Activated CD8-positive, alpha-beta memory T cell treated with anti-CD3 and anti-CD28 coated beads, Interleukin-2, amount 50 U/mL, for 48 hours (primary cell): ENCODE measurements at places on chromosomes 11 and 22.
A peak's percentile ranks its signal among the peaks of the same experiment; 100 is the strongest.

DNA sequence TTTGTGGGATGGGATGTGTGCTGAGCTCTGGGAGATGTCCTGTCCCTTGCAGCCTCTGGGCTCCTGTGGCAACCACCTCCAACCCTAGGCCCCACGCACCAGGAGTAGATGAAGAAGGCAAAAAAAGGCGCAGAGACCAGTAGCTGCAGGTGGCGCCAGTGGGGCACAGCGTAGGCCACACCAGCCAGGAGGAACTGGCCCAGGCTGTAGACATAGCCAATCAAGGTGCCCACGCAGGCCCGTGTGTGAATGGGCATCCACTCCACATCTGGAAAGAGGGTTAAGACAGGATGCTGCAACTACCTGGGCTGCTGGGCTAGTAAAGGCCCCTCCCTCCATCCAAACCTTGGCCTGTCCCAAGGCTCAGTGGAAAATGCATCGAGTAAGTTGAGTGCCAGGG is 3.0 kb downstream of the SLC22A6 start:
- DNase-seq: no peak

DNA sequence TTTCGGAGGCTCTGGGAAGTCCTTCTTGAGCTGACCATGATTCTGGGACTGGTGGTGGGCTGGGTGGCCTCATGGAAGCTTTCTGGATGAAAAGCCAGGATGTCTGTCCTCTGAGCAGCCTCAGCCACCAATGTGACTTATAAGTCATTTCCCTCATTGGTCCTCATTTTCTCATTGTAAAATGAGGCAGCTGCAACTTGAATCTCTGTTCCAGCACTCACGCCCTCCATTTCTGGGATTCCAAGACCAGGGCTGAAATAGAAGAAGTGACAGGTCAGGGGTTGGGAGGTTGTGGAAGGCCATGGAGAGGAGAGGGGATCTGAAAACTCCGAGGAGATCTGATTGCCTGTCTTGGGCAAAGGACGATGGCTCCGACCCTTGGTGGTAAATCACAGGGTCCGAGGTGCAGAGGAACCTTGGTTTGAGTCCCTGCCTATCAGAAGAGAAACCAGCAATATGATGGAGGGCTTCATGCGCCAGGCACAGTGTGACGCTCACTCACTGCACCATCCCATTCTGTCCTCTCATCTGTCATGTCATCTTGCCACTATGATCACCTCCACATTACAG is 38.3 kb downstream of the TSPAN18 start:
- no peak for DNase-seq

GRCh38 chr11:117828611-117829368 is 4.2 kb upstream of the FXYD2 start:
- peak; percentile 90 for DNase-seq

- DNase-seq: no peak
These were observed 73.1 kb downstream of the ELP4 start for GRCh38 chr11:31582697-31583096.

GRCh38 chr11:119734788-119735187 is 5.8 kb upstream of the NECTIN1 start:
- DNase-seq: no peak

- DNase-seq: no peak
These were observed 11.6 kb downstream of the PLAAT4 start for GRCh38 chr11:63548178-63548577.

- no peak for DNase-seq
These were observed 114.0 kb downstream of the TBC1D22A start for GRCh38 chr22:46876357-46876934.

GRCh38 chr11:68414496-68415221 is 45.9 kb upstream of the PPP6R3 start:
- DNase-seq: no peak

DNA sequence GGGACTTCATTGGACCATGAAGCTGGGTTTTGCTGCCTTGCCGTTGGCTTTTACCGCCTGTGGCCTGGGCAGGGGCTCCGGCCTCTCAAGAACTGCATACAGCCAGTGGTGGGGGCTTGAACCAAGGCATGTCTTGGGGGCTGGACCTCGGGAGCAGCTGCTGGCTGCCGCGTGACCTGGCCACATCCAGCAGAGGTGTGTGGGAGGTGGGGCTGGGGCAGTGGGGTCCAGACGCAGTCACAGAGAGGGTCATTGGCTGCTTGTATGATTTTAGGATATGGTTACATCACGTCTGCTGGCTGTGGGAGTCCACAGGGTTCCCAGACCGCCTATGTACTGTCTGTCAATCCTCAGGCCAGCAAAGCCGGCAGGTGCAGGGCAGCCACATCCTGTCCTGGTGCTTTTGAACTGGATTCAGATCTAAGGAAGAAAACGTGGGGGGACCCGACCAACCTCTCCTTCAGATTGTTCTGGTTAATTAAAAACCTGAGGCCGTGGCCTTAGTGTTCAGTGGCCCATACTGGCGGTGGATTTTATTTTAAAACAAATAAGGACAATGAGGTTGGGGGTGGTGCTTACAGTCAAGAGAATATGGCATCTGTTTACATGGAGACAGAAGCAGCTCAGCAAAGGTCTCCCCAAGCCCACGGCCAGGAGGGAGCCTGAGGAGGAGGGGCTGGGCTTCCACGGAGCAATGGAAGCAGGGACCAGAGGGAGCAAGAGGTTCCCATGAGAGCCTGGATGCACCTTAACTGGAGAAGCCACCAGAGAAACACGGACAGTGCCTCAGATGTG is 426.0 kb downstream of the TBC1D22A start:
- no peak for DNase-seq

- DNase-seq: no peak
These were observed 743.4 kb upstream of the CNTN5 start for GRCh38 chr11:98277251-98277912.

DNA sequence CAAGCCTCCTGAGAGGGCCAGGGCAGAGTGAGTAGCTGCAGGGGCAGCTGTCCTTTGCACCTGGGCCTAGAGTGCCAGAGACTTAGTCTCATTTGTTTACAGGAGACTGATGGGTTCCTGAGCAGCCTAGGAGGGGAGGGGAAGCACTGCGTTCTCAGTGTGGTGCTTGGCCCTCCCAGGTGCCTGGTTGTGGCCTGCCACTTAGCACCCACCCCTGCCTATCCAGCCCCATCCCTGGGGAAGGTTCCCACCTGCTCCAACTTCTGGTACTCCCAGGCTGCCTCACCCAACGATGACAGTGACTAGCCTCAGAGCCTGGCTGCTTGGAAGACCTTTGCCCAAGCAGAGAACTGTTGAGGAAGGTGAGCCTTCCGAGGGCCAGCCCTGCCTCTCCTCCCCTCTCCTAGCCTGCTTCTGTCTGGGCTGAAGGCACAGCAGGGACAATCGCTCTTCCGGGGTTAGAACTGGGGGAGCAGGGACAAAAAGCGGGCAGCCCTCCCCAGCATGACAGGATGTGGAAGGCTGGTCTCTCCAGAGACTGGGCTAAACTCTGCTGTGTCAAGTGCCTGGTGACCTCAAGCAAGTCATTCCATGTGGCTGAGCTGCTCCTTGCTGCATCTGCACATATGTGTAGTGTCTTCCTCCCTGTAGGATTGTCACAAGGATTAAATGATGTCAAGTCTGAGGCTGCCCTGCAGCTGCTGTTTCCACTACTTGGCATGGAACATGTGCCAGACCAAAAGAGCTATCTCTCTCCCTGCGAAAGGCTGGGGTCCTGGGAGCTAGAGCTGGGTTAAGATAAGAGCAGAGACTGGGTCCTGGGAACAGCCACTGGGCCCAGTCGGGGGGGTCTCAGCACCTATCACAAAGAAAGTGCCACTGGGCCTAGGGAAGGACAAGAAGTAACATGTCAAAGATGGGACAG is 9.9 kb downstream of the KCNQ1OT1 start:
- DNase-seq: no peak

- no peak for DNase-seq
These were observed 22.9 kb downstream of the TRIM22 start for GRCh38 chr11:5712507-5712906.

- no peak for DNase-seq
These were observed 292.2 kb downstream of the ST3GAL4 start for GRCh38 chr11:126647735-126648134.

DNA sequence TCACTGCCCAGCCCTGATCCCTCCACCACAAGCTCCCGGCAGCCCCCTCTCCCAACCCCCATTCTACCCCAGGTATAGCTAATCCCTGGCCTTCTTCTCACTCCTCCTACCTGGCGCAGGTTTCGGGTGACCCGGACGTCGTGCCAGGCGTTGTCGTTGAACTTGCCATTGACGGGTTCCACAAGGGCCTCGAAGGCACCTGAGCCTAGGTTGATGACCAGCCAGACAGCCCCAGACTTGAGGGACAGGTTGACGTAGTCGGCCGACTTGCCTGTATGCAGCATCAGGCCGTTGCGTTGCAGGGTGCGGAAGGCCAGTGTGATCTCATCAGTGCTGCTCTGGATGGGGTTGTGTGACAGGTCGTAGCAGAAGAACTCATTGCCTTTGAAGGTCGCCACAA is 37.5 kb downstream of the NRXN2 start:
- no peak for DNase-seq

GRCh38 chr22:30841273-30841672 is 127.3 kb downstream of the MORC2 start:
- DNase-seq: no peak

GRCh38 chr11:46386005-46386578 is 4.6 kb downstream of the MDK start:
- no peak for DNase-seq

DNA sequence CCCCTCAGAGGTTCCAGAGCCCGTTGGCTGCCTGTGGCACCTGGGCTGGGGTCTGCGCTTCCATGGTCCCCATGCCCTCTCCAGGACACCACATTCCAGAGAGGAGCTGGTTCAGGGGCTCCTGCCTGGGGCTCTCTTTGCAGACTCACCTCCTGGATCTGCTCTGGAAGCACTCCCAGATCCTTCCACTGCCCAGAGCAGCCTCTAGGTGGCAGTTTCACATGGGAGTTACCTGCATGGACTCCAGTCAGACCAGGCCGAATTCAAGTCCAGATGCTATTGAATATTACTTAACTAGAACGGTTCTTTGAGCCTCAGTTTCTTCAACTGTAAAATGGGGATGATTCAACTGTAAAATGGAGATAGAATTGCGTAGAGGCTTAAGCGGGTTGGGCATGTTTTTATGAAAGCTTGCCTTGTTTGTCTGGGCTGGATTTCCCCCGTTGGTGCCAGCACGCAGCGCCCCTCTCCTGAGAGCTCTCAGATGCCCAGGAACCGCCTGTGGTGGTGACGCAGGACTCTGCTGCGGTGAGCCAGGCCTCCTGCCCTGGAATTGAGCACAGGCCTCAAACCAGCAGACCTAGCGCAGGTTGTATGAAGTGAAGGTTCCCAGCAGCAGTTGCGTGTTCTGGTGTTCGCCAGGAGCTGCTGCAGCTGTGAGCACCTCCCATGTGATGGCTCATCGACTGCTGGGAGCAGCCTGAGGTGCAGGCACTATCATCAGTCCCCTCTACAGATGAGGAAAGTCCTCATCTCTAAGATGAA is 44.2 kb downstream of the LMO1 start:
- DNase-seq: no peak

GRCh38 chr11:9606809-9607510 is 33.5 kb downstream of the WEE1 start:
- peak; percentile 37 for DNase-seq

DNA sequence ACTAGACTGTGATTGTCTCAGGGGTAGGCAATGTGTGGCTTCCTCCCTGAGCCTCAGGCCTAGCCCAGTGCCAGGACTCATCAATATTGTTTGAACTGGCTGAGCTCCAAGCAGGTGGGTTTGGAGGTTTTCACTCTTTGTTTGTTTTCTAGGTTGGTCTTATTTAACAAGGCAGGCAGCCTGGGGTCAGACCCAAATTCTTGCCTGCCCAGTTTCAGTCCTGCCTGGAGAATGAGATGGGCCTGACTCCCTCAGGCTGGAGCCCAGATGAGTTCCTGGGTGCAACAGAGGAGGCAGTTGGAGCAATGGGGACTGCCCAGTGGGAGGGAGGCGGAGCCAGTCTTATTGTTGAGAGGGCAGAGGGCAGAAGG is 28.3 kb upstream of the TP53I11 start:
- no peak for DNase-seq

- DNase-seq: no peak
These were observed 126.1 kb downstream of the DSCAML1 start for GRCh38 chr11:117670924-117671323.

- DNase-seq: no peak
These were observed 116.2 kb downstream of the NECTIN1 start for GRCh38 chr11:119612814-119613213.

DNA sequence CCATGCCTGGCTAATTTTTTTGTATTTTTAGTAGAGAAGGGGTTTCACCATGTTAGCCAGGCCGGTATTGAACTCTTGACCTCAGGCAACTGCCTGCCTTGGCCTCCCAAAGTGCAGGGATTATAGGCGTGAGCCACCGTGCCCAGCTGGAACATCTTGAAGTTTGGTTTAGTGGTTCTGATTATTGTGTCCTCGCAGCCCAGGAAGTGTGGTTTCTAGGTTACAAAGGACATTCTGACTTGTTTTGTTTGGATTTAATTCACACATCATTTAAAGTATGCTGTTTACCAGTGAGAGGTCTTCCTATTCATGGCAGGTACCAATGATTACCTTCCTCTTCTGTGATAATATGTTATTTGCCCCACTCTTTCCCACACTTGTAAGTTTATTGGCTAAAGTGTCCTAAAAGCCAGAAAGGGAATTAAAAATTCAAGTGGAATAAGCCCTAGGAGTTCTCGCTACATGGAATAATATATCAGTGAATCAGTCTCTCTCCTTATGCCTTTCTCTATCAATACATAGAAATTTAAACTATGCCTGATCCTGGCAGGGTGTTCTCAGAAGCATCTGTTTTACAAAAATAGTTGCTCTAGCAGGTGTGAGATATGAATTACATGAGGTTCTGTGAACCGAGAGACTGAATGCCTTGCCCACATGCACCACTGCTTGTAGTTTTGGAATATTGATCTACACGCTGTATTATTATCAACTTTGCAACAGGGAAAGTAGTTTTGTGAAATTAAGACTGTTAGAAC is 263.1 kb downstream of the DDX10 start:
- no peak for DNase-seq

- DNase-seq: no peak
These were observed 1358.7 kb downstream of the LRRC4C start for GRCh38 chr11:40100781-40101180.

GRCh38 chr22:47794851-47795250 is 1032.4 kb downstream of the TBC1D22A start:
- no peak for DNase-seq

DNA sequence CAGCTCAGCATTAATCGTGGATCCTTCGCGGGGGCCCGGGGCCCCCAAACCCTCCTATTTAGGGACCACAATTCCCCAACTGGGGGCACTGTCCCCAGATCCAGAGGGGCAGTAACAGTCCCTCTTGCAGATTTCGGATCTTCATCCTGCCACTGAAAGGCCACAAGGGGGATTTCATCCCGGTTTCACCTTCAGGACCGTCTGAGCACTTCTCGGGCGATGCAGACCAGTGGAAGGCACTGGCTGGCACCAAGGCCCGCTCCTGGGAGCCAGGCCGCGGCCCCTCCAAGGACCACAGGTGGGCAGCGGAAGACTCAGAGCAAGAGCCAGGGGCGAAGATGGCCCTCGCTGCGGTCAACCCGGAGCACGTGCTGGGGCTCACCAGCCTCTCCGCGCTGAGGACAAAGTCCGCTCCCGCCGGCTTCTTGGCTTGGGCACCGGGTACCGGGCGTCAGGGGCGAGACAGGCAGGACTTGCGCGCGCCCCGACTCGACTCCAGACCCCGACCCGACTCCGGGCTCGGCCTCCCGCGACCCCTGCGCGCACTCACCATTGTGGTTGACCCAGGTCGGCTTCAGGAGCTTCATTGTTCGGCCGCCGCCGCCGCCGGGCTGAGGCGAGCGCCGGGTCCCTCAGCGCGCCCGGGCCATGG is 517 bp downstream of the HIRA start:
- peak; percentile 71 for DNase-seq

GRCh38 chr22:20148414-20148813 is 2.4 kb downstream of the CCDC188 start:
- DNase-seq: no peak

GRCh38 chr11:87423161-87423560 is 385.4 kb downstream of the TMEM135 start:
- DNase-seq: no peak
